Right hindlimb (tissue), 1 donor: ENCODE measurements at places on chromosomes 6 and 20.
A peak's percentile ranks its signal among the peaks of the same experiment; 100 is the strongest.

- DNase-seq = no peak
These were observed 441.1 kb upstream of the ARID1B start for GRCh38 chr6:156336089-156336488.

GRCh38 chr20:61236713-61237112 lies 15.3 kb upstream of the CDH4 start:
- no peak for DNase-seq

DNA sequence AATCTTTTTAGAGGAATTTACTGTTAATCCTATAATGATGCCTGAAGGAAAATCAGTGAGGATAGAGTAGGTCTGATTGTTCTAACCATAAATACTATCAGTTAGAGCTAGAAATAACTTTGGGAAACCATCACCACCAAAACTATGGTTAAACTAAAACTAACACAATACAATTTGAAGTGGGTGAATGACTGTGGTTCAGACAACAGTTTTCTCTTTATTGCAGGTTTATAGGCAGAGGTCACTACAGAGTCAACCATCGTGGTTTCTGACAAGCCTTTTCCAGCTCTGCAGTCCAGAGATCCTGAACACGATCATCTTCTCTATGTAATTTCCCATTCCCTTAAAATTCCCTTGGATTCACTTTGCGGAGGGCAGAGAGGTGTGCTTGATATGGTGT lies 134.3 kb downstream of the IBTK start:
- DNase-seq = no peak

DNA sequence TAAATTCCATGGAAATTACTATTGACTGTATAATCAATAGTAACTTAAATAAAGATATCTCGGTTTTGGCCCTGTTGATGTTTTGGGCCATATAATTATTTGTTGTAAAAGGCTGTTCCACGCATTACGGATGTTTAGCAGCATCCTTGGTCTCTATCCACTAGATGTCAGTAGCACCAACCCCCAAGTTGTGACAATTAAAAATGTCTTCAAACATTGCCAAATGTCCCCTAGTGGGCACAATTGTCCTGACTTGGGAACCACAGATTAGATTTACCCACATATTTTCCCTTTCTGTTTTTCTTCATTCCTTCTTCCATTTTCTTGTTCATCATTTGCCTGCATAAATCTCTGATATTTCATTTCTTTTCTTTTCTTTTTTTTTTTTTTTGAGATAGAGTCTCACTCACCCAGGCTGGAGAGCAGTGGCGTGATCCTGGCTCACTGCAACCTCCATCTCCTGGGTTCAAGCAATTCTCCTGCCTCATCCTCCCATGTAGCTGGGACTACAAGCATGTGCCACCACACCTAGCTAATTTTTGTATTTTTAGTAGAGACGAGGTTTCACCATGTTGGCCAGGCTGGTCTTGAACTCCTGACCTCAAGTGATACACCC lies 13.6 kb upstream of the WFDC8 start:
- no peak for DNase-seq

DNA sequence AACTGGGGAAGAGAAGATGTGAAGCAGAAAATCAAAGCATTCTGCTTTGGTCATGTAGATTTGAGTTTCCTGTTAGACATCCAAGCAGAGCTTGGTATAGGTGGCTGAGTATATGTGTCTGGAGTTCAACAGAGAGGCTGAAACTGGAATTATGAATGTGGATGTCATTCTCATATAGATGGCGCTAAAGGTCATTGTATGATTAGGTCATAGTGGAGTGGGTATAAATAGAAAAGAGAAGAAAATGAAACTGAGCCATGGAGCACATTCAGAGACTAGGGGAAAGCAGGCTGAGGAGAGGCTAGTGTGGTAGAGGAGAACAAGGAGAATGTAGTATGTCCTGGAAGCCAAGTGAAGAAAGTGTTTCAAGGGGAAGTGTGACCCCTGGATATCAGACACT lies 295.6 kb upstream of the PLN start:
- DNase-seq = no peak

- DNase-seq = no peak
These were observed 373.2 kb upstream of the ID4 start for GRCh38 chr6:19463925-19464324.

- DNase-seq = no peak
These were observed 46.6 kb upstream of the DEFB112 start for GRCh38 chr6:50096296-50096695.

DNA sequence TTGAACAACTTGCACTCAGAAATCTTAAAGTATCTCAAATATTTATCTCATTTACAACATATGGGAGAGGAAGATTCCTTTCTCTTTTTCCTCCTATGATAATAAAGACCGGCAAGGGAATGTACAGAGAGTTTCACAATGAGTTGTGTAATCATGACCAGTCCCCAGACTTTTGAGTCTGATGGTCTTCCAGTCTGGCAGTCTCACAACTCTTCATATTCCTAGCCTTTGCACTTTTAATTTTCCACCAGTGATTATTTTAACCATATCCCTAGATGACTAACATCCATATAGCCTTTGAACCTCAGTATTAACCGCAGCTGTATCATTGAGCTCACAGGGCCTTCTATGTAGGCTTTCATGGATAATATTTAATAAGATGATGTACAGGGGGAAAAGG lies 278.5 kb downstream of the KHDC1L start:
- no peak for DNase-seq

GRCh38 chr20:41138475-41139226 lies 1.3 kb downstream of the PLCG1 start:
- no peak for DNase-seq

DNA sequence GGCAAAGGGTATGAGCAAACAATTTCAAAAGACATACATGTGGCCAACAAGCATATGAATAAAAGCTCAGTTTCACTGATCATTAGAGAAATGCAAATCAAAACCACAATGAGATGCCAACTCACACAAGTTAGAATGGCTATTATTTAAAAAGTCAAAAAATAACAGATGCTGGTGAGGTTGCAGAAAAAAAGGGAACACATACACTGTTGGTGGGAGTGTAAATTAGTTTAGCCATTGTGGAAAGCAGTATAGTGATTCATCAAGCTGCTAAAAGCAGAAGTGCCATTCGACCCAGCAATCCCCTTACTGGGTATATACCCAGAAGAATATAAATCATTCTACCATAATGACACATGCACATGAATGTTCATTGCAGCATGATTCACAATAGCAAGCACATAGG lies 6.7 kb upstream of the KHDC1L start:
- no peak for DNase-seq

DNA sequence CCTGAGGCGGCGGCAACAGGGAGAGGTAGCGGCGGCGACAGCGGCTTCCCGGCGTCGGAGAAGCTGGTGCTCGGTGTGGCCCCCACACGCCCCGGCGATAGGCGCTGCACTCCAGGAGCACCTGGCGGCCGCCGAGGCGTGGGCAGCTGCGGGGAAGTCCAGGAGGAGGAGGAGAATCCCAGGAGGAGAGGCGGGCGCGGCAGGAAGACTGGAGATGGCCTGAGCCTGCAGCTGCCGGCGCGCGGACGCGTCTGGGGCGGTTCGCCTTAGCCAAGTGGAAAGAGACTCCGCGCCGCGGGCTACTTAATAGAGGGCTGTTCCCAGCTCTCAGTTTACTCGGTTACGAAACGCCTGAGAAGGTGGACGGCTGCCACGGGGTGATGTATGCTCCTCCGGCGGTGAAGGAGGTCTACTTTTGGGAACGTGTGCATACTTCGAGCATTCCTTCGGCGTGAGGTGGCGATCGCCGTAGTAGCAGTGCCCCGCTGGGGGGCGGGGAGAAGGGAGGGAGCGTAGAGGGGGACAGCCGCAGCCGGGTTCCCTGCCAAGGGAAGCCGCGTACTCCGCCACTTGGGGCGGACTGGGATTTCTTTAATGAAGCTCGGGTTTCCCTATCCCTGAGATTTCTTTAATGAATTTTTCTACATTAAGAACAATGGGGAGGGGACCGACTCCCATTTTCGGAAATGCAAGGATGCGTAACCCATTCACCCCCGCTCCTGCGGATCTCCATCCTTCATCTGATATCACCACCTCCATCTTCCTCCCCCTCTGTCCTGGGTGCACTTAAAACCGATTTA lies at the start of gene COL12A1:
Gene COL12A1 (minus strand): TSS at position 278 of the 800 bp plus-strand sequence. CDS start 3,261 bp downstream, outside the sequence.
- DNase-seq = peak; percentile 98

GRCh38 chr20:57224641-57225138 lies 41.8 kb downstream of the BMP7 start:
- peak; percentile 85 for DNase-seq

DNA sequence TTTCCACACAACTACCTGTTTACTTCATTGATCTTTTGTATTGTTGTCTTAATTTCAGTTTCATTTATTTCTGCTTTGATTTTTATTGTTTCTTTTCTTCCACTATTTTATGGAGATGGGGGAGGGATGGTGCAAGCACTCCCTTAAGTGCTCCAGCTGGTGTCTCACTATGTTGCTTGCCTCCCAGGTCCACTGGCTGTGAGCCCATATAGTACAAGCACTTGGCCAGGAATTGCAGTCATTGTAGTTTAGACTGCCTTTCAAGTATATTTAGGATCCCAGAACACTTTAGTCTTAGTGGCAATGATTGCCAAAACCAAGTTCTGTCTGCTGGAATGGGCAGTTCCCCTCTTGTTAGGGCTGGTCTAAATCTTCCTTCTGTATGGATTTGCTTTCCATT lies 34.9 kb upstream of the MAN1A1 start:
- DNase-seq = no peak

DNA sequence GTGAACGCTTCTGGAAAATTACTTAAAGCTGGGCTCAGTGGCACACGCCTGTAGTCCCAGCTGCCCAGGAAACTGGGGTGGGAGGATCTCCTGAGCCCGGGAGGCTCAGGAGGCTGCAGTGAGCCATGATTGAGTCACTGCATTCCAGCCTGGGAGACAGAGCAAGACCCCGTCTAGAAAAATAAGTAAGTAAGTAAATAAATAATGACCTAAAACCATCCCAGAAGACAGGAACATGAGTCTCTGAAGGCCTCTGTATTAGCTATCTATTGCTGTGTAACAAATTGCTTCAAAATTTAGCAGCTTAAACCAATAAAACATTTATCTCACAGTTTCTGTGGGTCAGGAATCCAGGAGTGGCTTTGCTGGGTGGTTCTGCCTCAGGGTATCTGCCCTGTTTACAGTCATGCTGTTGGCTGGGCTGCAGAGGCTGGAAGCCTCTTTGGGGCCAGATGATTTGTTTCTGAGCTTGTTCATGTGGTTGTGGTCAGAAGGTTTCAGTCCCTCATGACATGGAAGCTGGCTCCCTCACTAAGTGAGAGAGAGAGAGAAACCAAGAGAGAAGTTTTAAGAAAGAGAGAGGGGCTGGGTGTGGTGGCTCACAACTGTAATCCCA lies 48.4 kb upstream of the NCOA3 start:
- DNase-seq = no peak

DNA sequence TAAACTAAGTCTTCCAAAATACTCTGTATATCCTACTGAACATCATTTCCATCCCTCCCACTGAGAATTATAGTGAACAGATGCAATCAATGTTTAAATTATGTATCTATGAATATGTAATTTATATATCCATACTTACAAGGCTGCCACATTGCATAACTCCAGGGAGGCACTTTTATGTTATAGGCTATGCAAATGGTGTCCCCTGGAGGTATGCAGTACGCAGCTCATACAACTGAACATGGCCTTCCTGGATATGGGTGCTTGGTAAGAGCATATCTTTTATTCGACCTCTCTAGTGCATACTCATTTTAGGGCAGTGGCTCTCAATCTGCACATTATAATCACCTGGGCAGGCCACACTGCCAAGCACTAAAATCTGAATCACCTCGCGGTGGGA lies 127.3 kb downstream of the BANF2 start:
- DNase-seq = no peak

DNA sequence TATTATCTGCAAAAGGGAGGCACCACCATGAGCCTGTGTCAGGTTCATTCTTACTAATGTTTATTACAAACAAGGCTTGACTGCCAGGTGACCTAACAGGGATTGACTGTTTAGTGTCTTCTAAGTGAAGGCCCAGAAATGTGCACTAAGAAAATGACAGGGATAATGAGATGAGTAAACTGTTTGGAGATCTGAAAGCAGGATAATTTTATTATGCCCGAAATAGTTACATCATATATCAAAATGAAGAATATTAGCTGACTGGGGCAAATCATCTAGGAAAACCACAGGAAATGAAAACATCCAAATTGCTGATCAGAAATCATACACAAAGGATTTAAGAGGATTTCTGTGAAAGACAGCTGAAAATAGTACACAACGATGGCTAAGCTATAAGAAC lies 516.7 kb downstream of the HDGFL1 start:
- DNase-seq = no peak

GRCh38 chr6:145071836-145072235 lies 663.5 kb downstream of the EPM2A start:
- no peak for DNase-seq

- DNase-seq = no peak
These were observed 209.4 kb upstream of the LRFN2 start for GRCh38 chr6:40796260-40797221.

DNA sequence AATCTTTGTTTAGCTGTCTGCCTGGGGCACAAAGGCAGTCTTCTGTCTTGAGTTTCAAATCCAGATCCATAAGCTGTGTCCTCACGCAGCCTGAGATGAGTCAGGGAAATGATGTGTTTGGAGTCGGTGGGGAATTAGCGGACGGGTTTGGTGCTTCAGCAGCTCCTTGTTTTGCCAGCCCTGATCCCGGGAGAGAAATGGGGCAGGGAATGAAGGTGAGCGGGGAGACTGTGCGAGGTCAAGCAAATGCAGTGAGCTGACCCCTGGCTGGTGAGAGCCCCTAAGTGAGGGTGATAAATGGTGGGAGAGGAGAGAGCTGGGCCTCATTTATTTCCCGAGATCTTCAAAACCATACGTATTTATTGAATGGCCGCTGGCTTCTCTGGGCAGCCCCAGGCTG lies 21.6 kb downstream of the DUSP22 start:
- no peak for DNase-seq

DNA sequence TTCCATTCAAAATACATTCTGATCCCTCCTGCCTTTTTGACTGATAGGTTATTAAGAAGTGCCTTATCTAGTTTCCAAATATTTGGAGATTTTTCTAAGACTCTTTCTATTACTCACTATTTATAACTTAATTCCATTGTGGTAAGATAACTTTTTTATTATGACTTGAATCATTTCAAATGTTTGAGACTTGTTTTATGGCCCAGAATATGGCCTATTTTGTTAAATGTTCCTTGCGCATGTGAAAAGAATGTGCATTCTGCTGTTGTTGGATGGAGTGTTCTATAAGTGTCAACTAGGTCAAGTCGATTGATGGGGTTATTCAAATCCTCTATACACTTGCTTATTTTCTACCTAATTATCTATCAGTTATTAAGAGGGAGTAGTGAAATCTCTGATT lies 13.1 kb upstream of the TCP11 start:
- no peak for DNase-seq

GRCh38 chr20:18715564-18715963 lies 98.0 kb upstream of the SCP2D1 start:
- DNase-seq = no peak

DNA sequence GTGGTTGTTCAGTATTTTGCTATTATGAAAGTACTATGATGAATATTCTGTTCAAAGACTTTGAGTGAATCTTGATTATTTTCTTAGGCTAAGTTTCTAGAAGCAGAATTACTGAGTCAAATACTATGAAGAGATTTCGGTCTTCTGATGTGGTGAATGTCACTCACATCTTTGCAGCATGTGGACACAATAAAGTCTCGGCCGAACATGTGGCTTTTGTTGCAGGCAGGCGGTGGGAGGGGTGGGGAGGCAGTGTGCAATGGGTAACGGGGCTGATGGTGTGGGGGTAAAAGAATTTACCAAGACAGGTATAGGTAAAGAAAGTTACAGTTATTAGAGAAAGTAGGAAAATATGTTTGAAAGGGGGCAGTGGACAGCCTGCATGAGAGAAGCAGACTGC lies 156.4 kb upstream of the DTNBP1 start:
- no peak for DNase-seq
